IPS-NIHi11 (cell line): ENCODE measurements at places on chromosomes 1 and 21.

GRCh38 chr1:107171333-107171732 lies 30.5 kb downstream of the NTNG1 start:
- DNase-seq, result no peak

GRCh38 chr21:32977216-32977615 lies 48.5 kb upstream of the OLIG2 start:
- no peak for DNase-seq

GRCh38 chr1:54122135-54122751 lies 30.6 kb downstream of the CDCP2 start:
- no peak for DNase-seq

DNA sequence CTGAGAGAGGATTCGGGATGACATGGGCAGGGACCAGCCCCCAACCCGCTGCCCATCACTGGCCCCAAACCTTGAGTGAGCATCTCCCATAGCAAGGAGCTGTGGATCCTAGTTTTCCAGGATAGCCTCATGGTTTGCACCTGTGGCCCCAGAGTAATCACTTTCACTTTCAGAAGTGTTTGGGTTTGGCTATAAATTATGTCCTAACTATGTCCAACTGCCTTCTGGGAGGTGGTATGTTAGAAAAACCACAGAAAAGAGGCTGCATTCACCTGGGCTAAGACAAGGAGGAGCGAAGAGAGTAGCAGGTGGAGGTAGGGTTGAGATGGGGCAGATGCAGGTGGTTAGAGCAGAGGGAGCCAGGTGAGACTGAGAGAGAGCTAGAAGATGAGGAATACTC lies 19.4 kb upstream of the CLIC6 start:
- DNase-seq, result no peak

DNA sequence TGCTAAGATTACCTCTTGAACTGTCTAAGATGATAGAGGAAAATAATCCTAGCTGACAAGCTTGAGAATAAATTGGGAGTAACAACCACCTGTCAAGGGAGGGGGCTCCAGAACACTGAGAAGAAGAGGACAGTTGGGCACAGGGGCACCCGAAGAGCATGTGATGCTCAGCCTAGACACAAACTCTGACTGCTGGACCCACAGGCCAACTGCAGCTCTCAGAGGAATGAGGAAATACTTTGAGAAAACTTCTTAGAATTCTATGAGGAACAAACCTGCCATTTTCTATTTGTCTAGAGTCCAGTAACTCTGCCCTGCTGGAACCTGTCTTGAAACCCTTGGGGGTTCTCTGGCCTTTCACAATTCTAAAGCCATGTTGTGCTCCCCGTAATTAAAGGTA lies 124.1 kb upstream of the KCNK2 start:
- DNase-seq, result no peak

DNA sequence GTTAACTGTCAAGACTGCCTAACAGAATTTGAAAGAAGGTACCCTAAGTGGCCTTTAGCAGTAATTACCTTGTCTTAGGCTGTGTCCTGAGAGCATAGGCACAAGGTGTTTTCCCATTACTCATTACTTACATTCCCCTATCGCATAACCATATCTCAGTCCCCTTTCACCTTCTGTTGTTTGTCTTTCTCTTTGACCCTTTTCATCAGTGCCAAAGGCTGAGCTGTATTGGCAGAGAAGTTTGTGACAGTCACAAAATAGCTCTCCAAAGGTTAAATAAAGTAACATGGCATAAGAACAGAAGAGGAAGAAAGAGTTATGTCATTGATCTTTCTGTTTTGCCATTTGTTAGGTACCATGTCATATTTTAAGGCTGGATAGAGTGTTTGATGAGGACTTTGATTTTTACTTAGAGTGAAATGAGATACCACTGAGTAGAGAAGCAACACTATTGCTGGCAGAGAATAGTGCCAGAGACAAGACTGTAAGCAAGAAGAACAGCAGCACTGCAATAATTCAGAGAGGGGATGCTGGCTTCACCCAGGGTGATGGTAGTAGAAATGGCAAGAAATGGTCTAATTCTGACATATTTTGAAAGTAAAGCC lies 497.8 kb downstream of the TTLL7 start:
- DNase-seq, result no peak
